ENCODE measurements at places on chromosomes 2 and 18.

GRCh38 chr2:223508372-223508771 is 93.8 kb downstream of the SCG2 start:
- no peak for DNase-seq

GRCh38 chr2:3784731-3785130 is 81.4 kb downstream of the DCDC2C start:
- no peak for DNase-seq

- peak; percentile 96 for DNase-seq
Observed at GRCh38 chr2:128716299-128716721, 397.6 kb upstream of the HS6ST1 start.

DNA sequence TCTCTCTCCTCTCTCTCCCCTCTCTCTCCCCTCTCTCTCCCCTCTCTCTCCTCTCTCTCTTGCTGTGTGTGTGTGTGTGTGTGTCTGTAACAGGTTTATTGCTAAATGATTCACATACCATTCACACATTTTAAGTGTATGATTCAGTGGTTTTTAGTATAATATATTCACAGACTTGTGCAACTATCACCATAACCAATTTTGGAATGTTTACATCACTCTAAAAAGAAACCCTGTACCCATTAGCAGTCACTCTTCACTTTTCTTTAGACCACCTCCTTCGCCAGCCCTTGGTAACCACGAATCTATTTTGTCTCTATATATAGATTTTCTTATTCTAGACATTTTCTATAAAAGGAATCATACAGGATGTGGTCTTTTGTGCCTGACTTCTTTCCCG is 11.4 kb downstream of the THNSL2 start:
- DNase-seq = no peak

DNA sequence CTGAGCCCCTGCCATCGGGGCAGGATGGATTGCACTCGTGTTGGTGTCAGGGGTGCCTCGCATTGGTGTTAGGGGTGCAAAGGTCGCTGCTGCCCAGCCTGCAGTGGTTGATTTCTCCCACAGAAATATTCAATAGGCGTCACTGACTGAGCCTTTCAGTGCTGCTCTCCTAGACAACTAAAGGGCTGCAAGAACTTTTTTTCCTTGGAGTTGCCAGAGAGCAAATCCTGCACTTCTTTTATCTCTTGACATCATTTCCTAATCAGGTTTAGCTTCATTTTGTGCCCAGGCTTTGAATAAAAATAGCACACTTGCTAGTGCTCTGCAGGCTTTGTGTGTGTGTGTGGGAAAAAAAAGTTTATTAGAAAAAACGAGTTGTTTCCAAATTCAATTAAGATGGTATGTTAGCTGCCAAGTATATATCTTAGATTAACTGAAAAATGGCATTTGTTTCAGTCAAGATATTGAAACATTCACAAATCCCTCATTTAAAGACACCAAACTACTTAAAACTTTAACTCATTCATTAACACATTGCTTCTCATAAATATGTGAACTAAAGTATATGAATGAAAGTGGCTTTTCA is 125.6 kb downstream of the SOCS6 start:
- no peak for DNase-seq

Data from DND-41 (cell line).